ENCODE measurements at places on chromosomes 2 and 18.

DNA sequence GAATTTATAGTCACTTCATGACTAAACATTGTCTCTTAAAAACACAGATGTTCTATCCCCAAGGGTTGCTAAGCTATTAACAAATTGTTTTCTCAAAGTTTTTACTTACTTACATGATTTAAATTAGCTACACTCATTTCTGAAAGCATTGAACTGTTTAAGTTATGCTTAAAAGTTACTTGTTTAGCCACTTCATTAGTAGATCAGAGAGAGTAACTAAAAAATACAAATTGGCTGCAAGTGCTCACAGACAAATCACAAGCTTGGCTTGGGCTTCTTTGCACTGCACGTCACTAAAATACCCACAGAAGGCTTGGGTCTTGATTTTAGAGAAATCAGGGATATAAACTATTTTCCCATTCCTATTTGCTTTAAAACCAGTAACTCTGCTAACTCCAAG lies 114.1 kb upstream of the SMAD7 start:
- no peak for DNase-seq

DNA sequence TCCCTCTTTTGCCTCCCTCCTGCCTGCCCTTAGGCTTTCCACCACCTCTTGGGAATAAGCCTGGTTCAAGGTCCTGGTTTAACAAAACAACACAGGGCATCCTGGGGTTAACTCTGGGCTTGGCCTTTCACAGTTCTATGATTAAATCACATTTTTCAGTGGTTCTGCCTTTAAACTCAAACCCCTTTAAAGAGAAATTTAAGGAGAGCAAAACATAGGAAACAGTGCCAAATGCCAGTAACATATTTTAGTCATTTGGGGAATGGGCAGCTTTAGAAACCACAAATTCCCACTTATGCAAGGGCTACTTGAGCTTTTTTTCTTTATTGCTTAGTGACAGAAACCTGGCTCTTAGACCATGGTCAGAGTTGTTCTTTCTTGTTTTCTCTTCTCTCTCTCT lies 112.2 kb upstream of the FZD5 start:
- DNase-seq: no peak

- DNase-seq: no peak
These were observed 121.7 kb upstream of the TACR1 start for GRCh38 chr2:75320898-75321598.

DNA sequence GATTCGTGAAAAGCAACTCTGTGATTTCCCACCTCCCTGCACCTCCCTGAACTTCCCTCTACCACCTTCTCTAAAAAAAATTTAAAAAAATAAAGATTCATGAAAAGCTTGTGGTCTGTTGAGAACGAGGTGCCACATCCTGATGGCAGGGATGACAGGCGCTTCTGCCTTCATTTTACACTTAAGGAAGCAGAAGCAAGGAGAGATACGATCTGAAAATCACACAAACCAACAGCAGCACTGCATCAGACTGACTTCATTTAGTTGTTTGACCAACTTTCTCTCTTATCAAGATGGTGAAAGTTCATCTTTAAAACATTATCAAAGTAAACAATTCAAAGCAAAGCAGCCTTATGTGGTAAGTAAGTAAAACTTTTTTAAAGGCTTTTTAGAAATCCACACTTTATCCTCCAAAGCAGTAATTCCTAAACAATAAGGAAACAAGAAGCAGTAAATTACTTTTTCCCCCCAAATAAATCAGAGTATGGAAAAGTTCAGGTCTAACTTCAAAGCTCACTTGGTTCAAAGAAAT lies 15.5 kb downstream of the WDFY1 start:
- DNase-seq: no peak

DNA sequence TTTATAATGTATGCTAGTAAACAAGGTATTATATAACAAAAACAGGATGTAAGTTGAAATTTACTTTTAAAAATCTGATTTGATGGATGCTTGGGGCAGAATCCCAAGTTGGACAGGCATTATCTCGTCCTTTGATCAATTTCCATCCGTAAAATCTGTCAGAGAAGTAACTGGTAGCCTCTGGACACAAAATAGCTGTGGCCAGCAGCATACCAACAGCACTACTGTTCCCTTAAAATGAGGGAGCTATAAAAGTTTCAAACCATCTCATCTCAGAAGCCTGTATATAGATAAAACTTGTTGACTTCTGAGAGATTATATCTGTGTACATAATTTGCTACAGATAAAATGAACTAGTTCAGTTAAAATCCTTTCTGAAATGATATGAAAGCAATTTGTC lies 14.7 kb upstream of the METAP1D start:
- DNase-seq: no peak

DNA sequence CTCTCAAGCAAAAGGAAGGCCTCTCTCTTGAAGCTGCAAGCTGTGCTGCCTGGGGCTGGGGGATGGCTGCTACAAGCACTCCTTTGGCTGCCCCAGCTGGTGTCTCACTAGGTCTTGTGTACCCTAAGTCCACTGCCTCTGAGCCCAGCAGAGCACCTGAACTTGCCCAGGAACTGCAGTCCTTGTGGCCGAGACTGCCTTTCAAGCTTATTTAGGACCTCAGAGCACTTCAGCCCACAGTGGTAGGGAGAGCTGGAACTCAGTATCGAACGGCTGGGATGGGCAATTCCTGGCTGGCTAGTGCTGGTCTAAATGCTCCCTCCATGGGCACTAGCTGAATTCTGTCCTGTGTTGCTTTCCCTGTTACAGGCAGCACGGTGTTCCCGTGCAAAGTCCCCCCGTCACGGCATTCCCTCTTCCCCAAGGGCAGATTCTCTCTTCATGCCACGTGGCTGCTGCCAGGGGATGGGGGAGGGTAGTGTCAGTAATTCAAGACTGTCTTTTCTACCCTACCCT lies 25.9 kb downstream of the STPG4 start:
- DNase-seq: no peak

DNA sequence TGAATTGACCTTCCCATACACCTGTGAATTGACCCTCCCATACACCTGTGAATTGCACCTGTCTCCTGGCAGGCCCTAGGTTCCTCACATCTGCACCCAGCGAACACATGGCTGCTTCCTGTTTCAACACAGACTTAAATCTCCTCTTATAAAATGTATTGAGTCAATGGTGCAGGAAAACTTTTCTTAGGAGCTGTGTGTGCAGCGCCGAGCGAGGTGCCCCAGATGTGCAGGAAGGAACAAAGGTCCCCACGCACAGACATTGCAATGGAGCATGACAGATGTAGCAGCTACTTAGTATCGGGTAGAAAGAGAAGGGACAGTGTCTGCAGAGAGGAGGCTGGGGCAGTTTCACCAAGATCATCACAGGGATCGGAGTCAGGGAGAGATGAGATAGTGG lies 85.5 kb upstream of the PXDN start:
- no peak for DNase-seq

DNA sequence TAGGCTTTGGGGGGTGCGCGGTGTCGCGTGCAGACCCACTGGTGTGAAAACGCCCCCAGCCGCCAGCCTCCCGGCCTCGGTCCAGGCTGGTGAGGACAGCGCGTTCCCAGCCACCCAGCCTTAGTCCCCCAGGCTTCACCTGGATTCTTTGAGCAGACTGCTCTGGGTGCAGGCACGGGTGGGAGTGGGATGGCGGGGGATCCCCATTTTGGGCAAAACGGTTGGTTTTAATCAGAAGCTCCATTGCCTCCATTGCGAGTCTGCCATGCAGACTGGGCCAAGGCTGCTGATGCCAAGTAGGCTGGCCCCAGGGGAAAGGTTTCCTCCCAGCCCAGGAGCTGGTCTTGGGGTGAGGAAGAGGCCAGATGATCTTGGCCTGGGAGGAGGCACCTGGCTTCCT lies 445 bp downstream of the MLPH start:
- DNase-seq: no peak

DNA sequence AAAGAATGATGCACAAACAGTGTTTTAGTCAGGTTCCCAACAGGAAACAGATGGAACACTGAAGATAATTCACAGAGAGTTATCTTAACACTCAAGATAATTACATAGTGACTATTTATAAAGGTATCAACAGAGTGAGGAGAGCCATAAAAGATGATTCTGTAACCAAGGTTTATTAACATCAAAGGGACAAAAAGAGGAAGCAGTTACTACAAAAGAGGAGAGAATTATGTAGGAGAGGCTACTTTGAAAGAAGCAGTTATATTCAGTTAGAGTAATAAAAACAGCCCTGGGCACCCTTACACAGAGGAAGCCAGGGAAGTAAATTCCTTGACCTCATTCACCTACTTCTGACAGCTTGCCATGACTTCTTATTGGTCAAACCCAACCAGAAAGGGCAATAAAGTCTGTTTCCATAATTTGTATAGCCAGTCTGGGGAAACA lies 326.5 kb upstream of the SLC39A10 start:
- no peak for DNase-seq

GRCh38 chr2:178498137-178498536 lies 17.9 kb downstream of the PLEKHA3 start:
- DNase-seq: no peak

DNA sequence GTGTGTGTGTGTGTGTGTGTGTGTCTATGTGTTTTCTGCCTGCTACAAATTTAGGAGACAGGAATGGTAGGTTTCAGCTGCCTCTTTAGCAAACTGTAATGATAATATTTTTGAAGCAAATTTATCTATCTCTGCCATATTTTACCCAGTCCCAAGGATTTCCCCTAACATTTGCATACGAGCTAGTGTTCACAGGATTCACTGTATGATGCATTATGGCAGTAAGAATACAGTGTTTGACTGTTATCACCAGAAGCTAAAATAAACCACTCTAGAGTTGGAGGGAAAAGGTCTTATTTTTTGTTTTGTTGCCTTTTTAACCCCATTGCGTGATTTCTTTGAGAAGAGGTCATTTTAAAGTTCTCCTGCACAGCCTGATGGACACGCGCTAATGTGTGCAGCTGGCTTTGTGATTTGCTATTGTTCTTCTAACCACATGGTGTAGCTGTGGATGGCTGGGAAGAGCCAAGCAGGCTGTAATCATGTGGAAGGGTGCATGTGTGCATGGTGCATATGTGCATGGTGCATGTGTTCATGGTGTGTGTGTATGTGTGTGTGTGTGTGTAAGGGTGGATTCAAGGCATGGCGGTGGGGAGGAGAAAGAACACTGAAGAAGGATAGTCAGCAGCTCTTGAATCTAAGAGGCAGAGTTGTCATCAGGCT lies 62.4 kb downstream of the PLB1 start:
- no peak for DNase-seq

GRCh38 chr2:179410552-179411356 lies 146.1 kb upstream of the SESTD1 start:
- peak; percentile 19 for DNase-seq

DNA sequence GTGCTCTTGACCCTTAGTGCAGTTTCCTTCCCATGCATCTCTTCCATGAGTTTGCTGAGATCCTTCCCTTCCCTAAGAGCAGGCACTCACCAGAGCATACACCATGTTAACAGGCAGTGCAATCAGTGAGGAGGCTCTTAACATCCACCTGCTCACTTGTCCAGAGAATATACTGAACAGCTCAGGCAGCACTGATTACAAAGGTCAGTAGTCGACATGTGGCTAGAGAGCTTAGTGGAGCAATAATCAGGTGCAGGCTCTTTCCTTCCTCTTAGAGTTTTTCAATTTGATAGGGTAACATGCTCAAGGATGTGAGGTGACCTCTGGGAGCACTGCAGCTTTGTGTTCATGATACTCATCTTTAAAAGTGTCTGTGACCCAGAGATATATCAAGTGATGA lies 144.1 kb upstream of the SETBP1 start:
- no peak for DNase-seq

- DNase-seq: no peak
These were observed 83.2 kb upstream of the OTOS start for GRCh38 chr2:240223631-240224030.

GRCh38 chr18:38256366-38256765 lies 690.8 kb upstream of the CELF4 start:
- DNase-seq: no peak

DNA sequence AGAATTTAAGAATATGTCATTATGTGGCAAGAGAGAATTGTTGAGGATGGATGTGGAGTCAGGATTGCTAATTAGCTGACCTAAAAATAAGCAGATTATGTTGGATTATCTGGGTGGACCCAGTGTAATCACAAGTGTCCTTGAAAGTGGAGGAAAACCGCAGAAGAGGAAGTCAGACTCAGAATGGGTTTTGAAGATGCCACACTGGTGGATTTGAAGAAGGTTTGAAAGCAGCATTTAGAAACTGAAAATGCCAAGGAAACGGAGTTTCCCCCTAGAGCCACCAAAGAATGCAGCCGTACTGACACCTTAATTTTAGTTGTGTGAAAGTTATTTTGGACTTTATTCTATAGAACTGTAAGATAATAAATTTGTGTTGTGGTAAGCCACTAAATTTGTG lies 41.6 kb upstream of the DPP10 start:
- DNase-seq: no peak

DNA sequence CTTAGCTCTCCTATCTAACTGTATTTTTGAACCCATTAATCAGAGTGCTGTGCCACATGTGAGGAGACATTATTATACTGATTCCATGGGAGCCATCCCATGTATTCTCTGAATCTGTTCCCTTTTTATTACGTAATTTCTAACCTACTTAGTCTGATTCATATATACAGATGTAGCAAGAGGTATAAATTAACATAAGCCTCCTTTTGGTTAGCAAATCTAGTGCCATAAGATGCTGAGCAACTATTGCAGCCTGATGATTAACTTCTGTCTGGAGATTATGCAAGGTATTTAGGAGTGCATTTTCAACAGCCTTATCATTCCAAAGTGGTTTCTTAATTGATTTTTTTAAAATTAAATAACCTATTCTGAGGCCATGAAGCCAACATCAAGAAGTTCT lies 114.1 kb upstream of the MSH2 start:
- no peak for DNase-seq

DNA sequence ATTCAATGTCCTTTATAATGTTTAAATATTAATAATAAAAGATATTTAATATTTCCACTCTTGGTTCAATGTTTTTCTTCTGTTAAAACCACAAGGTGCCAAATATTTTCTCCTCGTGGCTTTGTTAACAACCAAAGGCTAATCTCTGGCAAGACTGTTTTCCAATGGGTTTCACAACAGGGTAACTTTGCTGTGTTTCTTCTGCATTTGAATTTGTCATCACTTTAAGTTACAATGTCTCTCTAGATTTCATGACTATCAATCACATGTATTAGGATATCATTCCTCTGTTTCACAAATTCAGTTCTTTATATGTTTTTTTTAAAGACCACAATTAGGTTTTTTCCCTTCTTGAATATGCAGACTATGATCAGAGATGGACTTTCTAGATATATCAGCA lies 469.8 kb upstream of the ACVR2A start:
- no peak for DNase-seq

- no peak for DNase-seq
These were observed 226.0 kb upstream of the ITGA4 start for GRCh38 chr2:181231151-181231550.

- DNase-seq: no peak
These were observed 513.9 kb upstream of the MEX3C start for GRCh38 chr18:51711298-51711889.

DNA sequence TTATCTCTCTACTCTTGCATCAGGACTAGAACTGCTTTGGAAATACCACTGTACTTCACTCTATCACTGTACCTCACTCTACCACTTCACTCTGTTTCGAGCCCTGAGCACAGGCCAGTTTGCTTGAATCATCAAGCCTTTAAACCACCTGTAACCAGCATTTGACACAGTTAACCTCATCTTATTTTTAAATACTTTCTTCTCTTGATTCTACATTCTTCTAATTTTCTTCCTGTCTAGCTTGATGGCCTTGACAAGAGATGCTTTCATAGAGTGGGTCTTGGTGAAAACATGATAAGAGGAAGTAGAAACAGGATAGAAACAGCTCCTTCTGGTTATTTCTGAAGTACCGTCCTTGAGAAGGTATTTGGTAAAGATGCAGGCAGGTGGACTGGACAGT lies 78.1 kb downstream of the SPIRE1 start:
- DNase-seq: no peak

Measured in stimulated activated CD4-positive, alpha-beta T cell treated with anti-CD3 and anti-CD28 coated beads, Interleukin-4, amount 100 ng/mL, for 24 hours (primary cell).